ENCODE measurements at places on chromosomes 2 and 18.

GRCh38 chr2:129930451-129930850, 49.0 kb upstream of the RAB6C start:
- no peak for DNase-seq

GRCh38 chr18:45384137-45384961, 230.9 kb upstream of the SLC14A2 start:
- no peak for DNase-seq

- no peak for DNase-seq
Measured at GRCh38 chr2:48754874-48755273, 650 bp downstream of the LHCGR start.

- no peak for DNase-seq
Measured at GRCh38 chr2:188746727-188747126, 227.4 kb upstream of the COL3A1 start.

- no peak for DNase-seq
Measured at GRCh38 chr2:174781996-174782395, 17.7 kb upstream of the CHRNA1 start.

DNA sequence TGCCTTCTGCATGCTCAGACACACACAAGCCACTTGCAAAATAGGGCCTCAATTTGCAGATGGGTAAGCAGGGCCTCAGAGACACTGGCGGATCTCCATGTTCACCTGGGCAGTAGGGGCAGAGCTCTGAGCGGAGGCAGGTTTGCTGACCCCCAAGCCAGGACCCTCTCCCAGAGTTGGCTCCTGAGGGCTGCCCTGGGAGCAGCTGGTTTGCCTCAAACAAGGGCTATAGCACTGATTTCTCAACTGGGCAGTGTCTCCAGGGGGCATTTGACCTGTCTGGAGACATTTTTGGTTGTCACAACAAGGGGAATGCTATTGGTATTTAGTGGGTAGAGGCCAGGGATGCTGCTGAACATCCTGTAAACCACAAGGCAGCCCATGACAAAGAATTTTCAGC, 11.6 kb downstream of the GLI2 start:
- DNase-seq: no peak

- DNase-seq: peak; percentile 38
Measured at GRCh38 chr2:134245340-134245984, 8.4 kb upstream of the MGAT5 start.

DNA sequence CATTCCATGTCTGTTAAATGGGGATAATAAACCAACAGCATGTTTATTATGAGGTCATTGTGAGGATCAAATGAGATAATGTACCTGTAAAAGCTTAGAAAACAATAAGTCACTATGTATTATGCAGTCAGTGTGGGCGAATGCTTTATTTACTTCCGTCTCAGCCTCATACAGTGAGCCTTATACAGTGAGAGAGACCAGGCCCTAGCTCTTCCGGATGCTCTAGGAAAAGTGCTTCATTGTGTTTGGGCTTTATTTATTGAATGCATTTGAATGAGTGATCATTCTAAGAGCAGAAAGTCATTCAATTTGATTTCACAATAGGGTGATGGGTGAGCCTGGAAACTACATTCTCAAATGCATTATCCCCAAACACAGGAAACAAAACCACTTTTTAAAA, 603.9 kb upstream of the FANCL start:
- DNase-seq: no peak

DNA sequence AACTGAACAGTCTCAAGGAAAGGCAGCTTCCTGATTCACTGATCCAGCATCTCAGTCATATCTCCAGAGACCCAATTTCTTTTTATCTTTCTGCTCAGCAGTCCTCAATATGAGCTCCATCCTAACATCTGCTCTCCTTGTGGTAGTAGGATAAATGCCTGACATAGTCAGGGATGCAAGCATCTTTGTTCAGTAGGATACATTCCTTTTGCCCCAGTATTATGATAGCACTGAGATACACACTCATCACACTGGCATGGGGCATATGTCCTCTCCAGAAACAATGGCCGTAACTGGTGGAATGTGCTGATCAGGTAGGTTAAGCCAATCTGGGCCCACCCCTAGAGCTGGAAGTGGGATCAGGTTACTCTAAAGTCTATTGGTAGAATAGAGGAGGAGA, 207.2 kb downstream of the ETAA1 start:
- DNase-seq: no peak

DNA sequence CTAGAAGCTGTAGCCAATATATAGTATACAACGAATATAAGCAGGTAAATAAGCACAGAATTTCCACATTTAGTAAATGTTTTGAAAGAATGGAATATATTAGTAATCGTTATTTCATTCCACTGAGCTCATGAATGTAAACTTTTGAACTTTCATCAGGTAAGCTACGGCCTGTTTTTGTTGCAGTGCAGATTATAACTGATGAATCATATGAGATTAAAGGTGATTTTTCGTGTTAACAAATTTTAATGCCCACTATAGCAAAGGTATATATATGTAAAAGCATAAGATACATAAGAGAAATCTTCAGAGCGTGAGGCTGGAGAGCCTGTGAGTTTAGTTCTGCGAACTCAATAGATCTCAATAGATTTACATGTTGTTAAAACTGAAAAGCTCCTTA, 1.1 kb downstream of the SCYGR1 start:
- DNase-seq: no peak

DNA sequence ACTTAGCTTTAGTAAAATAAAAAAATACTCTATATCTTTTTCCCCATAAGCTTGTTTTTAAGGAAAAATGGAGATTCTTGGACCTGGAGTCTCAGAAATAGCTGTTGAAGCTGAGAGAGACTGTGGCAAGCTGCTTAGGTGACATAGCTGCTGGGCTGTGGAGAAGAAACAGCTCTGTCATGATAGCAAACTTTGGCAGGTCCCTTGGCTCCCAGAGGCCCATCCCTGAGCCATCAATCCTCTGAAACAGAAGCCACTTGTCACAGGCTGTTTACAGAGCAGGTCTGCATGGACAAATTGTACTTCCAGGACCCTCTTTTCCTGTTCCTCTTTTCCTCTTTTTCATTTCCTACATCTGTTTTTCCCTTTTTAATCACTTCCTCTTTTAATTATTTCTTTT, 1370.1 kb upstream of the CRIM1 start:
- no peak for DNase-seq

- no peak for DNase-seq
Measured at GRCh38 chr2:217151509-217152206, 291.8 kb upstream of the TNP1 start.

Measured in stimulated activated CD8-positive, alpha-beta memory T cell treated with anti-CD3 and anti-CD28 coated beads, Interleukin-7, amount 100 ng/mL, for 1 hour (primary cell).